ENCODE measurements at places on chromosomes 2 and 18. TPM values are rescaled to one million over a fixed set of nuclear protein-coding genes. Genes with fewer than 3 reads are reported as not detected.

INHA gene
- total RNA-seq = 1.4 TPM

PAX3 gene
- total RNA-seq = 2.3 TPM

RAX gene
- not detected for total RNA-seq

APCDD1 gene
- 1.4 TPM for total RNA-seq

SALL3 gene
- total RNA-seq = not detected

FAP gene
- total RNA-seq = 38.1 TPM

VWA3B gene
- total RNA-seq = not detected

TCF23 gene
- total RNA-seq = not detected

DCDC2C gene
- not detected for total RNA-seq

POTEJ gene
- not detected for total RNA-seq

SCN9A gene
- 6.8 TPM for total RNA-seq

EPB41L3 gene
- 15.6 TPM for total RNA-seq

NT5C1B gene
- not detected for total RNA-seq

- DNase-seq = no peak
Measured at GRCh38 chr2:39164089-39164488, 43.2 kb upstream of the SOS1 start.

DNA sequence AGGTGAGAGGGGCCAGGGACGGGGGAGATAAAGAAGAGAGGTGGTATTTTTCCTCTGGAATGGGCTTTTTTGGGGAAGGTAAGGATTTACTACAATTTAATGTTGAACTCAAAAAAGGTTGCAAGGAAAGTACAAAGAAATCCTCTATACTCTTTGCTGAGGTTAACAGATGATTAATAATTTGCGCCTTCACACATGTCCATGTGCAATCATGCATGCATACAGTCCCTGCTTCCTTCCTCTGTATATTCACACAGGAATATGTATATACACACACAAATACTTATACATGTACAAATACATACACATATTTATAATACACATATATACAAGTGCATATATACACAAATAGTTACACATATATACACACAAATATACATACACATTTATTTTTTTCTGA lies 193.4 kb downstream of the NBAS start:
- DNase-seq = no peak

- no peak for DNase-seq
Measured at GRCh38 chr2:224971214-224971613, 71.1 kb downstream of the DOCK10 start.

GRCh38 chr18:59061914-59062642 lies 77.6 kb upstream of the SEC11C start:
- DNase-seq = no peak

- DNase-seq = no peak
Measured at GRCh38 chr18:41462946-41463345, 492.1 kb upstream of the PIK3C3 start.

DNA sequence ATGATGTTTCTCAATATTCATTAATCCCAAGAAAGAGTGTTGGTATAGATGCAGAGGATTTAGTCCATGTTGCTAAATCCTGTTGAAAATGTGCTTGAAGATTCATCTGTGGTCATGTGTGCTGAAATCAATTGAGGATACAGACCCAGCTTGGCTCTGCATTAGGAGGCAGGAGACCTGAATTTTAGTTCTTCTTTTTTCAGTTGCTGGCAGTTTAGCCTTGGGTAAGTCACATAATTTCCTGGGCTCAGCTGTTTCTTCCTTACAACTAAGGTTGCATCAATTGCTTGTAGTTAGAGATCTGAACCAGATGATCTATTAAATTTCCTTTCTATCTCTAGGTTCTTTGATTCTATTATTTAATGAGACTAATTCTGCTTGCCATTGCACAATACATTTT lies 54.4 kb downstream of the SETBP1 start:
- no peak for DNase-seq

GRCh38 chr18:79452190-79452990 lies 56.7 kb downstream of the NFATC1 start:
- DNase-seq = no peak

DNA sequence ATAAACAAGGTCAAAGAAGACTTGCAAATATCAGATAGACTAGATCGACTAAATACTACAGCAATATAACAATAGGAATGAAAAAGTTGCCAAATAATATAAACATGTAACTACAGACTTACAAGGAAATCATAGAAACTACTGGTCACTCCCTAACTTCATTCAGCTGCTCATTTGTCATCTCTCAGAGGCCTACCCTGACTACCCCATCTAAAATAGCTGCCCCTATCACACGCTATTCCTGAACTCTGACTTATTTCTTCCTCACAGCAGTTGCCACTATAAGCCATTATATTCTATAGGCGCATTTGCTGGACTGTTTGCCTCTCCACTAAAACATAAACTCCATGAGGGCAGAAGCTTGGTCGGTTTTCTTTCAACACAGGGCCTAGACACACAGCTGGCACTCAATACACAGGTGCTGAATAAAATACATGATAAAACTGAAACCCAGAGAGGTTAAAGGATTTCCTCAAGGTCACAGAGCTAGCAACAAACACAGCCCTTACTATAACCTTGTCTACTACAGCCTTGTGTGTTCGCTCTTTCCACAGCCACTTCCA lies 1.8 kb downstream of the STRN start:
- DNase-seq = no peak

DNA sequence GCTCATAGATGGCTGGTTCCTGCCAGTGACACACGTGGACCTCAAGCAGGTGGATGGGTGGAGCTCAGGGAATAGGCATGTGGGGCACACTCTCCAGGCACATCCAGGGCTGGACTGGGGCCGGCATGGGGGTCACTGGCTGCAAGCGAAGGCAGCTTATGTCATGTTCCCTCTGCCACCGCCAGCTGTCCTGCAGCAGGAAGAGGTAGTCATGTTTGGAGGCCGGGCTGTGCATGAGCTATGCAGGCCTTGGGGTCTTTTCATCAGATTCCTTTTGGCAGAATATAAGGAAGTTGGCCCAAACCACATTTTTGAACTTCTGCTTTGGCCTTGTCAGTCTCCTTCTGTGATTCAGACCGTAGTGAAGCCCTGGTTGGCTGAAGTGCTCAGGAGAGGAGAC lies 61.5 kb downstream of the AGAP1 start:
- no peak for DNase-seq

DNA sequence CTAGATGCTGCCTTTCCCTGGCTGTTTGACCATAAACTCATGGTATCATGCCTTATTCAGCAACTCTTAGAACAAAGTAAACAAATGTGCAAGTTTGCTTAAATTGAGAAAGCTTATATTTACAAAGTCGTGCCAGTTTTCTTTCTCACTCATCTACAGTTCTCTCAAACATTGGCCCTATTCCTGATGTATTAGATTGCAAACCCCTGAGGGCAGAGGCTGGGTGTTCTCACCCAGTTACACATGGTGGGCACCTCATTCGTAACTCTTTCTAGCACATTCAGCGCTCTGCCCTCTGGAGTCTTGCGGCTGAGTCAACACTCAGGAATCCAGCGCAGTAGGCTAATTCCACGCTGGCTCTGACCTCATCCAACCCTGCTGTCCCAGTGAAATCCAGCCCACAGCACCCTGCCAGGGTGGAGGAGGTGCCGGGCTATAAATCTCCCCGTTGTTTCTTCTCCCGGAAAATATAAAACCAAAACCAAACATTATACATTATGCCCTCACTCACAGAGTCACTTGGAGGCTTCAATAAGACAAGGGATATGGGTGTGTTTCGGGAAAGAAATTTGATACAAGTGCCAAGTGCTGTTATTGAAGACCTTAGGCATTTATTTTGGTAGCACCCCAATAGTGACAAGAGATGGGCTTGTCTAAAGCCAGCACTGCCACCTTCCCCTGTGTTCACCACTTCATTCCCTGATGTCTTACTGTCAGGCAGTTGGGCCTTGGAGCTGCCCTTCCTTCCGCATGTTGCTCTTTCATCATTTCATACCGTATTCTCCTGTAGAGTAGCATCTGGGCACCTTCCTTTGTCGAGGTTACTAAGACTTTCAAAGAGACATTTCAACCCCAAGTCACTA lies 287.4 kb downstream of the PRKCE start:
- DNase-seq = peak; percentile 95

- no peak for DNase-seq
Measured at GRCh38 chr18:64668461-64668962, 519.6 kb upstream of the LINC00305 start.

DNA sequence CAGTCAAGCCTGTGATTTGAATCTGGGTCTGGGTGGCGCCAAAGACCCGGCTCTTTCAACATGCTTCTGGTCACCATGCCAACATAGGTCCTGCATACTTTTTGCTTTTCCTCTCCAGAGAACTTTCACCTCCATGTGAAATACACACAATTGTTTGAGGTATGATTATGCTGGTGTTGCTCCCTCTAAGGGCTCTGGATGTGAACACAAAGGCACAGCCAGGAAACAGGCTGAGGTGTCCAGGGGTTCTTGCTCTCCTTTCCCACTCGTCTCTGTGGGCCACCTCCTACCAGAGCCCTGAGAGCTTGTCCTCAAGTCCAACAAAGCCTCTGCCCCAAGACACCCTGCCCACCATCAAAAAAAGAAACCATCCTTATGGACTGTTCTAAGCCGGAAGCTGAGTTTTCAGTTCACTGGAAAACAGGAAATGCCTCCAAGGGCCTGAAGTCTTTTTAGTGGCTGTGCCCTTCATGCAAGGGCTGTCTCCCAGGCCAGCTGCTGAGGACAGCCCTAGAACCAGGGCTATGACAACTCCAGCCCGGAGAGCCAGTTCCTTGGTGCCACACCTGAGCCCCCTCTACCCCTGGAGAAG lies 100.2 kb upstream of the EPAS1 start:
- DNase-seq = no peak

- no peak for DNase-seq
Measured at GRCh38 chr2:188622601-188623260, 331.1 kb downstream of the GULP1 start.

DNA sequence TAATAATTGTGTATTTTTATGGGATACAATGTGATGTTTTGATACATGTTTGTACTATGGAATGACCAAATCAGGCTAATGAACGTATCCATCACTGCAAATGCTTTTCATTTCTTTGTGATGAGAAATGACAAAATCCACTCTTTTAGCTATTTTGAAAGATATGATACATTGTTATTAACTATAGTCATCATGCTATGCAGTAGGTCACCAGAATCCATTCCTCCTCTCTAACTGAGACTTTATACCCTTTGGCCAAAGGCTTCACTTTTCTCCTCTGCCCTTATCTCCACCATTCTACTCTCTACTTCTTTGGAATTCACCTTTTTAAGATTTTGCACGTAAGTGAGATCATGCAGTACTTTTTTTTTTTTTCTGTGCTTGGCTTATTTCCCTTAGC lies 44.5 kb upstream of the TMEM17 start:
- DNase-seq = no peak

GRCh38 chr2:110858135-110858725 lies 125.9 kb downstream of the ACOXL start:
- DNase-seq = no peak

- no peak for DNase-seq
Measured at GRCh38 chr18:48709371-48710062, 170.7 kb downstream of the CTIF start.

GRCh38 chr2:239322416-239323086 lies 78.3 kb downstream of the HDAC4 start:
- DNase-seq = no peak

DNA sequence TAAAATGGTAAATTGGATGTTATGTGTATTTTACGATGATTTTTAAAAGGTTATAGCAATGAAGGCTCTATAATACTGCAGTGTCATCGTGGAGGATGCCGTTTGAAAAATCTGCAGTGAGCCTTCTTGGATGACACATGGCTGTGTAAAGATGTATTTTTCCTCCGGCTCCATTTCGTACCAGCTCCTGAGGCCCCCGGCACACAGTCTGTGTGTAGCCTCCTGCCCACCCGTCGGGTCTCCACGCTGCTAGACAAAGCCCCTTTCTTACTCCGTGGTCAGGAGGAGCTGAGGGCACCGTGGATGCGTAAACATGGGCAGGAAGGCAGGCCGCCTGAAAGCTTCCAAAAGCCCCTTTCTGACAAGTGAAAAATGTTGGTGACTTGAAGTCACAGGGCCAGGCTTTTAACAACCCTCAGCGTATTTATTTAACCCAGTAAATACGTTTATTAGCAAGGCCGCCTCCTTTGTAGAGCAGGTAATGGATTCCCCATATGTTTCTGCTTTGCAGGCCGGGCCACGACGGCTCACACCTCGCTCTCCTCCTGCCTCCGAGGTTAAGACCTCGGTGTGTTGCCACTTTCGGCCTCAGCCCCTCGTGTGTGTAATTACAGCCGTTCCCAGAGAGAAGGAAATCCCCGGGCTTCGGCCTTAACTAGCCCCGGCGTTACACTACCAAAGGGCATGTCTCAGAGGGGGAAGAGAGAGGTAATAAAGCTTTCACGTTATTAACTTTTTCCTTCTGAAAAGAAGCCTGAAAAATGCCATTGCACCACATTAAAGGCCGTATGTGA lies 72.8 kb downstream of the DDX1 start:
- no peak for DNase-seq

DNA sequence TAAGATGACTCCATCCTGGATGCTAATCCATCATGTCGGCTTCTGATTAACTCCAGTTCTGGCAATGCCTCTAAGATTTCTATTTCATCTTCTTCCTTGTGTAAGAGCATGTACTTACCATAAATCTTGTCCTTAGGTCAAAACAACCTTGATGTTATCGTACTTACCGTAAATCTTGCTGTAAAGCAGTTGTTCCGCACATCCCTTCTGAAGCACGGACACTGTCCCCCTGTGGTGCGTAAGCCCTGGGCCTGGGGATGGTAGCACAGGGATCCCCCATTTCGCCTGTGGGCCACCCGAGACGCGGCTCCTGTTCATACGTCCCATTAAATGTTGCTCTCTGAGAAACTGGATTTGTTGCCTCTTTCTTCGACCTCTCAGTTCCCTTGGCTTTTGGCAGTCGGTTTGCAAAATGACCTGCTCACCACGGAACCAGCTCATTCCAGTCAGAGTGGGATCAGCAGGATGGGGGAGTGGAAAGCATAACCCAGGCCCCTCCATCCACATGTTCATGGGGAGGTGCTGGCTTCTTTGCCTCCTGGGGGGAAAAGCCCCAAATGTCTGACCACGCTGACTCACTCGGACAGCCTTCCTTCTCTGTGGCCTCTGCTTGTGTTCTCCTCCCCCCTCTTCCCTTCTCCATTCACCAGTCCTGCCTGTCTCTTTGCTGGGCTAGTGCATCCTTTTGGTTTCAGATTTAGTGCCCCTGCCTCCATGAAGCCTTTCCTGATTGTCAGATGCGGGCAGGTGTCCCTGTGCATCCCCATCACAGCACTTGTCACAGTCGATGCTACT lies 49.9 kb downstream of the RAB31 start:
- DNase-seq = no peak

- DNase-seq = no peak
Measured at GRCh38 chr2:2699121-2699505, 368.0 kb upstream of the MYT1L start.

DNA sequence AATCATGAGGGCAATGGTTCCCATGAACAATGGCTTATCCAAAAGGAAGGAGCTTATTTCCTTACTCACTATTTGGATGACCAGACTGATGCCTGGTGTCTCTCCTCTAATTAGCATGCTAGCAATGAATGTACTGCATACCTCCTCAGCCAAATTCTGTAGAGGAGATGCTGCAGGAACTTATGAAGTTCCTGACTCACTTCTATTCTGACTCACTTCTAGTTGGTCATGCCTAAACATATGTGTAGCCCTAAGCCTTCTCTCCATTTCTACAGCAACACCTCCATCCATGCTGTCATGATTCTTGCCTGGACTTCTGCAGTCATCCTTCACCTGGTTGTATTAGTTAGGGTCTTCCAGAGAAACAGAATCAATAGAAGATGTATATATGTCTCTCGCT lies 59.9 kb upstream of the MRPS9 start:
- no peak for DNase-seq
